Heart left ventricle (tissue), 16 donors: ENCODE measurements at places on chromosomes 16 and 17. TPM values are rescaled to one million over a fixed set of nuclear protein-coding genes. Genes with fewer than 3 reads are reported as not detected.

NACA2 gene
- not detected for total RNA-seq

GRCh38 chr17:1621273-1621954 lies 7.2 kb downstream of the SLC43A2 start:
- no peak for DNase-seq

PDIA2 gene
- total RNA-seq: 8.8 TPM

DNA sequence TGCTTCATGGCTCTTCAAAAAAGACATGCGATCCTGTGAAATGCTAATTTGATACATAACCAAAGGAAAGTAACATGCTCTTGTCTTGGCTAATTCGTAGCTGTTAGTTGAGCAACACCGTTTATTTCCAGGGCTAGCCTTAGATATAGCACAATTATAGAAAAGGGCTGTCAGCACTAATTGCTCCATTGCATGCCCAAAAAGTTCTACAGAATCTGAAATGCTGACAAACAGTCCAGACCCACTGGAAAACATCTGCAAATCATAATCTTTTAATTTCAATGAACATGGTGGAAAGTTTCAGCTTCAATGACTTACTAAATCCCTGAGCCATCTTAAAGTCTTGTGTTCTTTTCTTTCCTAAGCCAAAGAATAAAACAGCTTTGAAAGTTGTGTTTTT lies 42.9 kb upstream of the NUDT7 start:
- no peak for DNase-seq

GRCh38 chr16:72427051-72427782 lies 255.3 kb upstream of the PMFBP1 start:
- no peak for DNase-seq

GRCh38 chr17:73722165-73722564 lies 77.9 kb upstream of the SDK2 start:
- no peak for DNase-seq

DNA sequence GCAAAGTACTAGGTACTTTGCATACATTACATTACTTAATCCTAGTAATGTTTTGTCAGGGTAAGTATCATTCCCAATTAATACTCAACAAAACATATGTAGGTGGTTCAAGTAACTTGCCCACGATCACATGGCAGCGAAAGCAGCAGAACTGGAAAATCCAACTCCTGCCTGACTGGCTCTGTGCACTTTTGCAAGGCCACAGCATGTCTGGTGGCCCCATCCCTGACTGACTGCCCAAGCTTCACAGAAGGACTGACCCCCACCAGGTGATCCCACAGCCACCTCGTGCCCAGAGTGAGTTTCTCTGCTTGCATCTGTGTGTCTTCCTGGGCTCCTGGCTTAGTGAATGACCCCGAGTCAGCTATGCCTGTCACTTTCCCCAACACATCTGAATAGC lies 11.4 kb downstream of the CNP start:
- DNase-seq: no peak

MT4 gene
- total RNA-seq: not detected

DNA sequence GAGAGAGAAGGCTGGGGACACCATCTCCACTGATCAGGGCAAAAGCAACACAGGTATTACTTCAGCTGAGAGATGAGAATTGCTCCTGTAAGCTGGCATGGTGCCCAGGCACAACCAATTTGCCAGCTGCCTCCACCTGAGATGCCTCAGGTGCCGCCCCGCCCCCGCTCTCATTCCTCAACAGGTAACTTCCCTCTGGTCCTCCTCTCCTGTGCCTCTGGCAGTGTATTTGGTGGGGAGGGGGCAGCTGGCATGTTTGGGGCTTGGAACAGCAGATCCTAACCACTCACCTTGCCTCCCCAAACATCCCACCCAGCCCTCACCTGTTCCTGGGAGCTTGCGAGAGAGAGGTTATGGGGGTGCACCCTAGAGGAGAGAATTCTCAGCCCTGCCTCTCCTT lies 2.9 kb upstream of the SRCIN1 start:
- no peak for DNase-seq
